ENCODE measurements at places on chromosomes 1 and 21. TPM values are rescaled to one million over a fixed set of nuclear protein-coding genes. Genes with fewer than 3 reads are reported as not detected.

OR14A16 gene
- 0.21 TPM for polyA plus RNA-seq

TRIM62 gene
- polyA plus RNA-seq, result 2.9 TPM

MYCL gene
- 8.2 TPM for polyA plus RNA-seq

ZNF648 gene
- polyA plus RNA-seq, result 0.24 TPM

GRCh38 chr21:38075833-38076587, 159.8 kb upstream of the KCNJ6 start:
- DNase-seq, result no peak

- DNase-seq, result no peak
Measured at GRCh38 chr1:30310966-30311742, 412.2 kb downstream of the MATN1 start.

- DNase-seq, result peak; percentile 91
Measured at GRCh38 chr1:205523891-205524793, 19.7 kb downstream of the CDK18 start.

DNA sequence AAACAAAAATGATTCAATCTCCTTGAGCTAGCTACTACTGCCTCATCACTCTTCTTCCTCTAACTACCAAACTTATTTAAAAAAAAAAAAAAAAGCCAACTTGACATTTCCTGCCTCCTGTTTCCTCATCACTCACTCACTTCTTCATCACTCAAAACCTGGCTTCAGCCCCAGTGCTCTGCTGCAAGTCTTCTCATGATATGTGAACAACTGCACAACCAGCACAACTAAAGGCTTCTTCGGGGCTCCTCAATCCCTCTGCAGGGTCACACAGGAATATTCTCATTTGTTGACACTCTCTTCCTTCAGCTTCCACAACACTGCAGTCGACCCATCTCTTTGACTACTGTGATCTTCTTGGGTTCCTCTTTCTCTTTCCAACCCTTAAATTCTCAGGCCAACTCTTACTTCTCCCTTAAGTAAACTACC, 7.6 kb downstream of the MTF1 start:
- no peak for DNase-seq

GRCh38 chr1:231857609-231858135, 231.1 kb downstream of the DISC1 start:
- no peak for DNase-seq

DNA sequence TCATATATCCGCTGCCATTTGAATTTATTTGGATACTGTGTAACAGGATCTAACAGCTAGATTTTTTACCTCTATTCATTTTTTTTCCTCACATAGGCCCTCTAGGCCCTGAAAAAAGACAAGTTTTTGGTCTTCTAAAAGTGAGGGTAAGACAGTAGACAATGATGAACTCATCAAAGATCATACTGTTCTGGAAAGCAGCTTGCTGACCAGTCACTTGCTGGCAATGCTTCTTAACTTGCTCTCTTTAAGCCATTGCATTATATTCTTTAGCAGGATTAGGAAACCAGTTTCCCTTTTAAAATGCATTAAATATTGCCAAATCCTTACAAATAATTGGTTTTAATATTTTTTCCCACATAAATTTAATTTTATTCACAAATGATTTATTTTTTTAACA, 65.5 kb downstream of the SYT14 start:
- no peak for DNase-seq

GRCh38 chr1:64744492-64745180, at the start of gene RAVER2:
TSS of gene RAVER2 (plus strand) at chr1:64745075. CDS start at chr1:64745173, 98 bp downstream.
- peak; percentile 81 for DNase-seq

DNA sequence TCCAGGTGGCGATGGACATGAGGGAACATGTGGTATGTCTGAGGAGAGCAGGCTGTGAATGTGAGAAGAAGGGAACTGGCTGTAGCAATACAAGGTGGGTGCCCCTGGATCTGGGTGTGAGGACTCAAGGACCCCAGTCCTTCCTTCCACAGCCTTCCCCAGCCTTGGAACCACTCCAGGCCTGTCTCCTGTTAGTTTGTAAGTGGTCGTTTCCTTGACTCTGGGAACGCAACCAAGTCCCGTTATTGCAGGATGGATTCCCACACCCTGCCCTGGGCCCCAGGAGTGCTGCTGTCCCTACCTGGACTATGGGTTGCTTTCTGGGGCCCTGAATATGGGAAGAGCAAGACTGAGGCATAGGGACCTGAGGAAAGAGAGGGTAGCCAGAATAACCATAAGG, 47.2 kb upstream of the VANGL1 start:
- peak; percentile 17 for DNase-seq

DNA sequence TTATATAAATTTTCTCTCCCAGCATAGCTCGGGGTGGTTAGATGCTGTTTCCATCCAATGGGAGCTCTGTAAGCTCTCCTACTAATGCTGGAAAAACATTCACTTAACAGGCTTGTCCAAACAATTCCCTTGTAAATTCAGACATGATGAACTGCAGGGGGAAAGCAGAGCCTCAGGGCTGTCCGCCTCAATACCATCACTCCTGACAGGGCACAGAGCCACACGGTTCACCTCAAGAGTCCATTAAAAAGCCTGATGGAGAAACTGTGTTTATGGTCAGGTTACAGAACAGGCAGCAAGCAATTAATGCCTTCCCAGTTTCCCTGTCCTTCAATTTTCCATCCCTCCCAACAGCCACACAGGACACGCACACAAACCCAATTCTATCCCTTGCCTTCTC, 171.0 kb downstream of the BRINP2 start:
- DNase-seq, result no peak

GRCh38 chr1:243495442-243496186, 239.8 kb downstream of the SDCCAG8 start:
- no peak for DNase-seq

All from GM23338 (cell line).